A673 (cell line): ENCODE measurements at places on chromosomes 7 and 10. TPM values are rescaled to one million over a fixed set of nuclear protein-coding genes. Genes with fewer than 3 reads are reported as not detected.

PON1 gene
- not detected in 2 replicates for total RNA-seq

OR6B1 gene
- not detected in 2 replicates for total RNA-seq

TBXAS1 gene
- 1.5 and 2.5 TPM in 2 replicates for total RNA-seq

OR2A12 gene
- not detected in 2 replicates for total RNA-seq
